Fibroblast of villous mesenchyme (primary cell): ENCODE measurements at places on chromosomes 4 and X.

- DNase-seq, result peak; percentile 64
Observed at GRCh38 chr4:147846318-147847155, 114.6 kb downstream of the ARHGAP10 start.

DNA sequence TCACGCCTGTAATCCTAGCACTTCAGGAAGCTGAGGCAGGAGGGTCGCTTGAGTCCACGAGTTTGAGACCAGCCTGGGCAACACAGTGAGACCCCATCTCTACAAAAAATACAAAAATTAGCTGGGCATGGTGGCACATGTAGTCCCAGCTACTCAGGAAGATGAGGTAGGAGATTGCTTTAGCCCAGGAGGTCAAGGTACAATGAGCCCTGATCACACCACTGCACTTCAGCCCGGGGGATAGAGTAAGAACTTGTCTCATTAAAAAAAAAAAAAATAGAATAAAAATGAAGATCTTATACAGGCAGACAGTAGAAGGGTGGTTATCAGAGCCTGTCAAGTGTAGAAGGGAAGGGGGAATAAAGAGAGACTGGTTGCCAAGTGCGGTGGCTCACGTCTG lies 116.9 kb downstream of the PDS5A start:
- DNase-seq, result no peak

DNA sequence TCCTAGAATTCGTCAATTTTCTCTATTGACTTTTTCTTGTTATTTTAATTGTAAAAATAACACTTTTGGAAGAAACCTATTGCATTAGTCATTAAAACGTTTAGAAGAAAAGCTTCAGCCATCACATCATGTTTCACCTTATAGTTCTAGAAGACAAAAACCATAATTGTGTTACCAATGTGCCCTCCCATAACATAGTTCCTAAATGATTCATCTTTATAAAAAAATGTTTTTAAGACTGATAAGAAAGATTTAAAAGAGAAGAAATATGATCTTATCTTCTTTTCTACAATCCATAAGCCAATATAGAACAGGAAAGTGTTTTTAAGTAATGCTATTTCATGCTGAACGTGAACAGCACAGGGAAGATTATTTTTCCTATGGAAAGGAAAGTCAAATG lies 316.6 kb upstream of the NDST4 start:
- no peak for DNase-seq

- DNase-seq, result no peak
Observed at GRCh38 chrX:105052926-105053325, 167.6 kb downstream of the TEX13A start.

- DNase-seq, result peak; percentile 49
Observed at GRCh38 chr4:176638992-176639391, 153.7 kb downstream of the VEGFC start.

DNA sequence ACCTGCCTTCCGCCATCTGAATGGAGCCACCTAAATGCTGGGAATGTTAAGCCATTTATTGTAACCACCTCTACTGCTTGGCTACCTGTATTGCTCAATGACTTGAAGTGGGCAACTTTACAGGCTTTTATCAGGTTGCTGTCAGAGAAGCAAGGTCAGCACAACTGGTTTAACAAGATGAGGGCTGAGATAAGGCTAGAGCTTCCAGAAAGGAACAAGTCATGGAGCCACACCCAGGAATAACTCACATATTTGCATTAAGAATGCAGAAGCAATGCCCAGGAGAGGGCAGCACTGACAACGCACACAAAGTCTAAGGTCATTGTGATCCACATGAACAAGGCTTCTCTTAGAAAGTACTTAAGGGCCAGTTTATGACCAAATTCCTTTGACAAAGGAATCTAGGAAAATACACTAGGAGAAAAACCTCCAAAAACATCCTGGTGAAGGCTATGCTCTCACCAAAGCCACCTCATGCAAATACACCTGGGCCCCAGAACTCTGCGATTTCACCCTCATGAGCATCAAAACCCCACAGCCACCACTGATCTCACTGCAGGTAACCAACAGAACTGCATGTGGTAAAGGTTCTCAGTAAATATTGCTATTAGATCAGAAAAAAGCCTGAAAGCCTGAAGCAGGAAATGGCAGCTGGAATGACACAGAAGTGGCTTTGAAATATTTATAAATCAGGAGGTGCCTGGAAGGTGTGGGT lies 15.0 kb upstream of the STS start:
- DNase-seq, result peak; percentile 75

DNA sequence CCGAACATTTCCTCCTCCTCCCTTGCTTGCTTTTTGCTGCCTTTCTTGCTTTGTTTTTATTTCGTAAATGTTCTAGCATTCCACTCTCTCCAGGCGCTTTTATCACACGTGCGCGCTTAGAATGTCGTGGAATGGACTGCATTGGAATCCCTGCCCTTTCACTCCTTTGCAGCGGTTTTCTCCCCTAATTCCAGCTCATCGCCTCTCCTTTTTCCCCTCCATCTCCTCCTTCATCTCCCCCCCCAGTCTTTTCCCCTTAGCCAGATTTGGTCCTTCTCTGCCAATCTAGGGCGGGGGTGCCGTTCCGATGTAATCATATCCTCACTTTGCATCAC lies 579 bp downstream of the OGT start:
- DNase-seq, result no peak

DNA sequence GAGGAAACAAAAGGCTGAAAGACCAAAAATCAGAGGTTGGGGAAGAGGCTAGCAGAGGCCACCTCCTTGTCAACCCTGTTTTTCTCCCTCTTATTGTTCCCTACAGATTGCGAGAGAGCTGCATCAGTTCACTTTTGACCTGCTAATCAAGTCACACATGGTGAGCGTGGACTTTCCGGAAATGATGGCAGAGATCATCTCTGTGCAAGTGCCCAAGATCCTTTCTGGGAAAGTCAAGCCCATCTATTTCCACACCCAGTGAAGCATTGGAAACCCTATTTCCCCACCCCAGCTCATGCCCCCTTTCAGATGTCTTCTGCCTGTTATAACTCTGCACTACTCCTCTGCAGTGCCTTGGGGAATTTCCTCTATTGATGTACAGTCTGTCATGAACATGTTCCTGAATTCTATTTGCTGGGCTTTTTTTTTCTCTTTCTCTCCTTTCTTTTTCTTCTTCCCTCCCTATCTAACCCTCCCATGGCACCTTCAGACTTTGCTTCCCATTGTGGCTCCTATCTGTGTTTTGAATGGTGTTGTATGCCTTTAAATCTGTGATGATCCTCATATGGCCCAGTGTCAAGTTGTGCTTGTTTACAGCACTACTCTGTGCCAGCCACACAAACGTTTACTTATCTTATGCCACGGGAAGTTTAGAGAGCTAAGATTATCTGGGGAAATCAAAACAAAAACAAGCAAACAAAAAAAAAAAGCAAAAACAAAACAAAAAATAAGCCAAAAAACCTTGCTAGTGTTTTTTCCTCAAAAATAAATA lies 179.9 kb downstream of the AR start:
- DNase-seq, result no peak

GRCh38 chr4:99821918-99822503 lies 5.4 kb downstream of the DAPP1 start:
- DNase-seq, result no peak

- DNase-seq, result no peak
Observed at GRCh38 chr4:185227131-185227551, 17.7 kb downstream of the SNX25 start.

DNA sequence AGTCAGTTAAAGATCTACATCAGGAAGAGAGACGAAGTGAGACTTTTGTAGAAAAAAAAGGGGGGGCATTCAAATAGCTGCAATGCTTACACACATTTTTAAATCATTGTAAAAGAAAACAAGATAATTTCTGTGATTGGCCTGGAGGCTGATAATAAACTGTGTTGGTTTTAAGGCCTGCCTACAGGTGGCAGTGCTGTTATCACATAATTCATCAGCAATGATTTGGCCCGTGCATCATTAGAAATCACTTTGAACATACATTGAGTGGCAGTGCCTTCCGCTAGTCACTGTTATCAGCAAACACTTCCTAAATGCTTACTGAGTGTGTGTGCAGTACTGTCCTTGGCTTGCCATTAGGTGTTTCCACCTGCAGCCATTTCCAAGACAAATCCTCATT lies 831.9 kb downstream of the TRIML1 start:
- DNase-seq, result peak; percentile 35

- no peak for DNase-seq
Observed at GRCh38 chrX:12581546-12581945, 209.7 kb upstream of the PRPS2 start.

DNA sequence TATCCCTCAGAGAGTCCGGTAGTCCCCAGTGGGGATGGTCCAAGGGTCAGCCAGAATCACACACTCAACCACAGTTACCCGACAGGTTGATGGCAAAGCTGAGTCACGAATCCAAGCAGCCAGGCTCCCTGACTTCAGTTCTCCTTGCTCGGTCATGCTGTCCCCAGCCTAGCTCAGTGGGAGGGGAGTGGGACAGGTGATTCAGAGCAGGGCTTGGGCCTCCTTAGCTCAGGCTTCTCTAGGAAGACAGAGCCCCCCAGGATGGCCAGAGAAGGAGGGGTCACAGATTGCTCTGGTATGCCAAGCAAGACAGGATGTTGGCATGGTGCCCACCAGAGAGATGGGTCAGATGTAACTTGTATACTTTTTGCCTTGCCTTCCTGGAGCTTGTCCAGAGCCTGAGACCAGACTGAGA lies 66.5 kb downstream of the EFNB1 start:
- DNase-seq, result peak; percentile 12

GRCh38 chrX:129773649-129774458 lies 5.9 kb upstream of the SASH3 start:
- no peak for DNase-seq

GRCh38 chrX:18985186-18985435 lies 1.2 kb upstream of the PHKA2 start:
- DNase-seq, result no peak

DNA sequence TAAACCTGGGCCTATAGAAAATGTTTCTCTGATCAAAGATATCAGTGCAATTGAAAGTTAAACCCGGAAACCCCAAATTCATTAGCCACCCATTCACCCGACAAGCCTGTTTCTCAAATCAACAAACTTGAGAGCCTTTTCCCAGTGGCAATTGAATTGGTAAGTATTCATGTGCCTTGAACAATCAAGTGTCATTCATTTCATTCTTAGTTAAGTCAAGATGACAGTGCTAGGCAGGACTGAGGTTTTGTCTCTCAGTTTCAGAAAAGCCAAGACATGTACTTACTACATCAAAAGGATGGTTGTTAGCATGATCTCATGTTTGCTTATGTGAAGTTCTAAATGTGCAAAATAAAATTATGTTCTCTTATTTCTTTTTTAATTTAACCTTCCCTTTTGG lies 32.3 kb downstream of the CC2D2A start:
- DNase-seq, result no peak

- DNase-seq, result peak; percentile 57
Observed at GRCh38 chr4:113263274-113263673, 213.8 kb downstream of the ANK2 start.
